ENCODE measurements at places on chromosomes 13 and 19.

DNA sequence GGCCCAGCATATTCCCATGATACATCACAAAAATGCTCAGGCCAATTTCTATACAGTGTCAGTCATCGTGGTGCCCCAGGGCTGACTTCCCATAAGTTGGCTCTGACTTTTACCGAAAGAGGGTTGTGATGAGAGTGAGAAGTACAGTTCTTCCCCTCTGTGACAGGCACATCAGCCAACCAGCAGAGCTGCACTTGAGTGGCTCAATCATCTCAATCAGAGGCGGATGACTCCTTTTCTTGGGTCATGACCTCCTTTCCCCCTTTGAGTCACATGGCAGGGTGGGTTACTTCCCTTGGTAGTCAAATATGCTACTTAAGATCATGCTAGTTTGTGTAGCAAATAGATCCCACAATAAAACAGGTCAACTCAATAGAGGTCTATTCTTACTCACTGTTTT, 6.9 kb upstream of the AMER2 start:
- no peak for DNase-seq

DNA sequence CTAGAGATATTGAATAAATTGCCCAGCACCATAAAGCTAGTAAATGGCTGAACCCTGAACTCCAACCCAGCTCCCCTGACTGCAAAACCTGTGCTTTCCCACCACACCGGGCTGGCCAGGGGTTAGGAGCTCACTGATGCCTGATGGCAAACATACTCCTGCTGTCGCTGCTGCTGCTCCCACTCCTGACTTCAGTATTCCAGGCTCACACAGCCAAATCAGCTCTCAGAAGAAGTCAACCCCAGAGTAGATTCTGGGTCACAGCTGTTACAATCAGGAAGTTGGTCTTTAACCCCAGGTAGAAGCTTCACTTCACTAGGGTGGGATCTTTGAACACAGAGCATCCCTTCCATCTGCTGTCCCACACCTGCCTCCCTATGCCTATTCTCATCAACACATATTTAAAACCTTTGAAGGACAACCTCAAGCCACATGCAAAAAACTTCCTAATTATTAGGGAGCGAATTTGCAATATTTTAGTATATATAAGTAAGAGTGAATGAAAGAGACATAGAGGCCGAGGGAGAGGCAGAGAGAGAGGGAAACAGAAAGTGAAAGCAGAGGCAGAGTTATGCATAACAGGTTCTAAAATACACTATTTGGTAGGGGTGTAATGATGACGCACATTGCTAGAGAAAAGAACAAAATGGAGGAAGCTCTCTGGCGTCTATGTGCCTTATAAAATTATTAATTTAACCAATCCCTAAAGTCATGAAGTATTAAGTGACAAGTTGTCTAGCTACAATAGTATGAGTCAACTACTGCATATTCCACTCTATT, 99.4 kb upstream of the SERP2 start:
- peak; percentile 7 for DNase-seq

DNA sequence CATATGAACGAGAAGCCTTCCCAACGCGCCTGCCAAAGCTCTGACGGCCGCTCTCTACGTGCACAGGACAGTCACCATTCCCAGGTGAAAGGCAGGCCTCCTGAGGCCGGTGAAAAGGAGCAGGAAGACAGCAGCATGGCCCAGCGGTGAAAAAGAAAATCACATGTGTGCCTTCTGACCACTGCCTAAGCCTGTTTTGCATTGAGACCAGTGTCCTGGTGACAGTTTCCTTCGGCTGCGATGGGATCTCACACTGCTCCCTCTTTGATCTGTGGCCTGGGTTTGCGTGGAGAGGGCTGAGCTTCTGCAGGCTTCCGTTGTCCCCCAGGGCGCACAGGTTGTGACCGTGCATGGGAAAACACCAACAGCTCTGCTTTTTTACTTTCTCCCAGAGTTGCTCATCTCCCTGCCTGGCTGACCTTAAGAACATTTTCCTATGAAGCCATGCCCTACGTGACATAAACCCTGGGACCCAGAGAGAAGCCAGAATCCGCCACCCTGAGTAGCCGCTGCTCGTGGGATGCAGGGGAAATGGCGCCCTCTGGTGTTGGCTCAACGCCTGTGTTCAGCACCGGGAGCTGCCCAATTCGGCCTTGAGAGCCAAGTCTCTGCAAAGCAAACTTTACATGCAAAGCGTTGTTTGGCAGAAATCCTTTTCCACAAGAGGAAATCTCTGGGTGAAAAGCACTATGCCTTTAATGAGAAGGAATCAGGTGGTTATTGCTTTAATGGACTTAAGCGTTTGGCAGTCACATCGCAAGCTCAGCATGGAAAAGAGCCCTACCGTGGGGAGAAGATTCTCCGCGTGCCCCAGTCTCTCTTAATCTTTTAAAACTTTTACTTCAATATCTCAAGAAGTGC, 112.2 kb upstream of the GPR12 start:
- DNase-seq: peak; percentile 36

DNA sequence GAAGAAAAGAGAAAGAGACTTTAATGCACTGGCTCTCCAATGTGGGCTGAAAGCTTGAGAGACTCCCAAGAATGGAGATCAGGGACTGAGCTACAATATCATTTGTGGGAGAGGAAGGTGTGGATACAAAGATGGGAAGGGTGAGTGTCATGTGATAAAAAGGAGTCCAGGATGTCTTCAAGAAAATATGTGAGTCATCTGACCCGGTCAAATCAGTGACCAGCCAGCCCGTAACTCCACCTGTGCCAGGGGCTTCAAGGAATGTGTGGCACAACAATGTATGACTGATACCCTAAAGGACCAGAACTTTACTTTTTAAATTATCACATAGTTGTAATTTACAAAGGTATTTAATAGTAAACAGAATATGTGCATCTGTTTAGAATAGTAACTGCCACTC, 97.2 kb downstream of the DOCK9 start:
- DNase-seq: no peak

- no peak for DNase-seq
These were observed 564.8 kb upstream of the SLITRK1 start for GRCh38 chr13:84446972-84447639.

GRCh38 chr13:99941911-99942310, 29.7 kb downstream of the ZIC5 start:
- no peak for DNase-seq

DNA sequence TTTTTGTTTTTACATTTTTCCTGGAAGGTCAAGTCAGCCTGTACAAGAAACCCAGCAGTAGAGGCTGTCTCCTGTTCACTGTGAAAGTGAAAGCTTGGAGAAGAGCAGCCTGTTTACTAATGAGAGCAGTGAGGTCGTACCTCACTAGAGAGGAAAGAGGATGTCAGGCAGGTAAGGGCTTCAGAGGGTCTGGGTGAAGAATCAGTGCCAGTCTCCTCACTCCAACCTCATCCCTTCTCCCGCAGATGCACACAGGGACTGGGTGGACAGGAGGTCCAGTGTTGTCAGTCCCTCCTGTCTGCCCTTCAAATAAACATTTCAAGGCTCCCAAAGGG, 462.5 kb downstream of the KLF5 start:
- no peak for DNase-seq

- DNase-seq: no peak
These were observed 240.0 kb downstream of the GPC6 start for GRCh38 chr13:93466502-93467036.

- DNase-seq: no peak
These were observed 216.6 kb upstream of the SLC10A2 start for GRCh38 chr13:103282571-103283450.

DNA sequence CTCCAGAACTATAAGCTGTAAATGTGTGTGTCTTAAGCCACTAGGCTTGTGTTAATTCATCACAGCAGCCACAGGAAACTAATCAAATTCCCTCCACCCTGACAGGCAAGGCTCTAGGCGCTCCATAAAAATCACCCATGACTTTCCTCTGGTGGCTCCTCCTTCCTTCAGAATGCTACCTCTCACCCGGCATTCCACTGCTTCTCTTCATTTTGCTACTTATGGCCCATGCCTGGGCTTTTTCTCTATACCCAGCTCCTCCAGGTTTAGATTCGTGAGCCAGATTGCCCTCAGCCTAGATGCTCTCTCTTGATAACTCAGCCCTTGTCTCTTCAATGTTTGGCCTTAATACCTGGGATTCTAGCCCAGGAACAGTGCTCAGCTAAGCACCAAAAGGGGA, 36.4 kb upstream of the MBNL2 start:
- no peak for DNase-seq

- no peak for DNase-seq
These were observed 9.9 kb downstream of the CCDC124 start for GRCh38 chr19:17942582-17943273.

GRCh38 chr13:60095300-60095699, 68.4 kb downstream of the DIAPH3 start:
- DNase-seq: no peak

GRCh38 chr19:47226426-47227351, 4.3 kb downstream of the BBC3 start:
- DNase-seq: peak; percentile 27

DNA sequence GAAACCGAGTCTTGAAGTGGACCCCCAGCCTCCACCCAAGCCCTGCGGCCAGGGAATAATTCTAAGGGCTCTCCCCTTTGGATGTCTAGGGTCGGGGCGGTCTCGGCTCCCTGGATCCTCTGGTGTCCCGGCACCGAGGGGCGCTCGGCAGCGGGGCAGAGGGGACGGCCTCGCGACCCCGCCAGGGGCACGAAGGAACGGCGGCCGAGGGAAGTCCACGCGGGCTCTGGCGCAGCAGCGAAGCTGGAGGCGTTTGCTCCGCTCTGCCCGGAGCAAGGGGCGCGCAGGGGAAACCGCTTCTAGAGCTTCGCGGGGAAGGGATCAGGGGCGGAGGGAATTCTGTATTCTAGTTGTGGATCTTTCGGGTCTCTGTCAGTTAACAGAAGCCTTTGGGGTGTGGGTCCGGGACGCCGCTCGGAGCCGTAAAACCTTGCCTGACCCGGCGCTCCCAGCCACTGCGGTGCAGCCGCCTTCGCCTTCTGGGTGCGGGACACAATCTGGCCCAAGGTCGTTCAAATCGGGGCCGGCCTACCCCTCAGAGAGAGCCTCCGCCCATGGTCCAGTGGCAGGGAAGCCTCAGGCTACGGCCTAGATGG, 118.2 kb downstream of the KCNRG start:
- DNase-seq: no peak

DNA sequence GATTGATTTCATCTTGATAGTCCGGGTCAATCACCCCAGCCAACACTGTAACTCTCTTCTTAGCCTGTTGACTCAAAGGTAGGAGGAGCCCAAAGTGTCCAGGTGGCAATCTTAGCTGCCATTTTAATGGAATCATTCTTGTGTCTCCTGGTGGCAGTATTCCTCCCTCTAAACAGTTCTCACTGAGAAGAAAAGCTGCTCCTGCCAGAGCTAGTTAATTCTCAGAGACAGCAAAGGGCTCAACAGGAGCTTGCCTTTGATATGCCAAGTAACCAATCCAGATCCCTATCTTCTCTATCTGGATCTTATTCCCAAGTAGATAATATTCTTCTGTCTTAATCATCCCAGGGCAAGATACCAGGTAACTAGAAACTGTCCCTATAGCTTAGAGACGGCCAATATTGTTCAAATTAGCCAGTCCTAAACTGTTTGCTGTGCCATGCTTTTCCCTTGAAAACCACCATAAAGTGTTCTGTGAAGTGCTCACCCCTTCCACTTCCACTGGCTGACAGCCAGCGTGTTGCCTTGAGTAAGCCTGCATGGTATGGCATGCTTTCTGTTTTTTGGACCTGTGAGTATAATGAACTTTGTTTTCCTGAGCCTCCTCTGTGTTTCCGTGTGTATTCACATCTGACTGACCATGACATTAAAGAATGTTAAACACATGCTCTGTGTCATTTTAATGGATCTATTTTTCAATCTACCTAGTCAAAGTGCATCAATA, 463.7 kb upstream of the SLITRK5 start:
- no peak for DNase-seq

DNA sequence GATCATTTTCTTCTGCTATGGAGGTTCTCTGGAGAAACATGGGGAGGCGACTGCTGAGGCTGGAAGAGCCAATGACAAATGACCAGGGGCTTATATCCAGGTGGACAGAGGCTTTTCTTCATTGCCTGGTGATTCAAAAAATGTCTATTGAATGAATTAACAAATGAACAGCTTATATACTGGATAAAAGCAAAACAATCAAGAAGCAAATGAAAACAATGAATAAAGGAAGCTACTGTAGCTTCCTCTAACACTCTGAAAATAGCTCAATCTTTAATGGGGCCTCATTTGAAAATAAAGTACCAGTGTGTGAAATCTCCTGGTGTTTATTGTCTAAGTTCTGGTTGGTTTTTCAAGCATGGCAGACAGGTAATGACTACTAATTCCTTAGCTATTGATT, 167.5 kb upstream of the TMTC4 start:
- DNase-seq: no peak

GRCh38 chr19:6750062-6750461, 10.6 kb downstream of the TRIP10 start:
- no peak for DNase-seq

DNA sequence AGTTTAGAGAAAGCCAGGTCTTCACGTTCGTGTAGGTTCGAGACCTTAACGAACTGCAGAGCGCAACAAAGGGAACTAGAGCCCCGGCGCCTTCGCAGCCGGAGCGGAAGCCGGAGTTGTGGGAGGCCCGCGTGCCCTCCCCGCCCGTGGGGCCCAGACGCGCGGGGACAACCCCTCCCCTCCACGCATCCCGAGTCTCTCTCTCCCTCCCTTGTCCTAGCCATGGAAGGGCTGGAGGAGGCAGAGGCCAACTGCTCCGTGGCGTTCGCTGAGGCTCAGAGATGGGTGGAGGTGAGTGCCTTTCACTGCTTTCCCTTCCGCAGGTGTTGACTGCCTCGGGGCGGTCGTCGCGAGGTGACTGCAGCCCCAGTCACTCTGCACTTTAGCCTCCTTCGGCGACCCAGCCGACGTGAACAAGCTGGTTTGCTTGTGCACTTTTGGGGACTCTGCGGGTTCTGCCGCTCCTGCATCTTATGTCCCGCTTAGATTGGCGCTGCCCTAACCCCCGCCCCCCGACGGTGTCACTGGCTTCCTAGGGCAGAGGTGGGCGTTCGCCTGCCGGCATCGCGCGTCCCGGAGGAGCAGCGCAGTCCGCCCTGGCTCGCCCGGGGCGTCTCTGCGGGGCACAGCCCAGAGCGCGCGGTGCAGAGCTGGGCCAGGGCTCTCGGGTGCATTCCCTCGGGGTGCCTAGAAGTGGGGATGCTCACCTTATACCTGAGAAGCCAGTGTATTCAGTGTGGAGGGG, 478 bp downstream of the LMO7 start:
- DNase-seq: peak; percentile 35

DNA sequence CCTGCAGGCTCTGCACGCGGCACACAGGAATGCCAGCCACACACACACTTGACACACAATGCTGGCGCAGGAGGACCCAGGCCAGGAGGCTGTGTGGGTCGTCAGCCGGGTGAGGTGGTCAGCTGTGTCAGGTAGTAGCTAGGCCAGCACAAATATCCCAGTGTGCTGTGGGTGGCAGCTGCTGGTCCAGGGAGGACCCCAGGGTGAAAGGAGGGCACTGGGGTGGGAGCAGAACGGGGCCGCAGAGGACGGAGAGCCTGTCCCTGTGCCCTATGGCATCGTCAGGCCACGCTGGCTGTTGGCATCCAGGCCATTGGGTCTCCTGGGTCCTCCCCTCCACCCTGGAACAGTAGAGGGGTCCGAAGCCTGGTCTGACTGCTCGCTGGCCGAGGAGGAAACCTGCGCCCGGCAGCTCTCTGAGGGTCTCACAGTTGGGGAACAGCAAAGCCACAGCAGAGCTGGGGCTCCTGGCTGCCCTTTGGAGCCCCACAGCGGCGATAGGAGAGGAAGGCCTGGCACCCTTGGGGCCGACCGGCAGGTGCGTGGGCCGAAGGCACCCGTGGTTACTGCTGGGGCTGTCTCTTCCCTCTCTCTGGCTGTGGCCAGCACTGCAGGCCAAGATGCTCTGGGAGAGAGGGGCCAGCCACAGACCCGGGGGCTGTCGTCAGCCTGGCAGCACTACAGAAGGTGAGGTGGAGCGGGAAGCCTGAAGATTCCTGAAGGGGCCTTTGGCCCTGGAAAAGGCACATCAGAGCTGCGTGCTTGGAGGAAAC, 27.3 kb downstream of the C13orf46 start:
- no peak for DNase-seq

Measured in stimulated activated CD4-positive, alpha-beta T cell treated with anti-CD3 and anti-CD28 coated beads, Interleukin-4, amount 100 ng/mL, for 1 hour (primary cell).